ENCODE measurements at places on chromosomes 2 and 18.

DNA sequence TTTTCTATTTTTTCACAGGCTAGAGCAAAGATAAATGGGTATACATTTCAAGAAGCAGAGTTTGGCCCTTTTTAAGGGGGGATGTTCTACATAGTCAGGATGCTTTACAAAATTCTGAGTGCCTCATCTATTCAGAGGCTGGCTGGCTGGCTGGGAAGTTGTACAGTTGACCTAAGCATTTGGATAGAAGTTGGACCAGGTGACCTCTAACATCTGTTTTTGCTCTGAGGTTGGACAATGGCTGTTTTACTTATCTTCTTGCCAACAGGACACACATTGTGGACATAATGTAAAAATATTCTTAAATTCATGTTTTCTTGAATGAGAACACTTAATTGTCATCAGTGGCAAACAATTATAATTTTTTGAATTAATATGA, 205.4 kb downstream of the PTPRM start:
- no peak for DNase-seq
- no peaks in the 10 kb centered on the region for H3K27me3 ChIP-seq
- no peak overlapping the region for H3K4me3 ChIP-seq
- H3K27ac ChIP-seq: no peak overlapping the region
- H3K36me3 ChIP-seq: no peaks in the 10 kb centered on the region

DNA sequence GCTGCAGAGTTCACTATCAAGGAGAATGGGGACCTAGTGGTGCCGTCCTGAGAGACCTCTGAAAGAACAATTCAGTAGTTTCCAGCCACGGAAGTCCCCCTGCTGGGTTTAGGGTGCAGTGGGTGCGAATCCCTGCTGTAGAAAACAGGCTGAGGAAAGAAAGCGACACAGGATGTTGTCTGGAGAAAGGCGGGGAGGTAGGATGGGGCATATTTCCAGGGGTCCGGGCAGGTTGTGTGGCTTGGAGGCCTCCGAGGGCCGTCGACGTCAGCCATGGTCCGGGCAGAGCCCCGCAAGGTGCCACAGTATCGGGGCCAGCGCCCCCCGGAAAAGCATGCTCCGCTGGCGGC, 807 bp upstream of the CREB1 start:
- peak overlapping the region; percentile 71 for H3K27ac ChIP-seq
- peaks cover 18% of the 10 kb centered on the region for H3K4me1 ChIP-seq

DNA sequence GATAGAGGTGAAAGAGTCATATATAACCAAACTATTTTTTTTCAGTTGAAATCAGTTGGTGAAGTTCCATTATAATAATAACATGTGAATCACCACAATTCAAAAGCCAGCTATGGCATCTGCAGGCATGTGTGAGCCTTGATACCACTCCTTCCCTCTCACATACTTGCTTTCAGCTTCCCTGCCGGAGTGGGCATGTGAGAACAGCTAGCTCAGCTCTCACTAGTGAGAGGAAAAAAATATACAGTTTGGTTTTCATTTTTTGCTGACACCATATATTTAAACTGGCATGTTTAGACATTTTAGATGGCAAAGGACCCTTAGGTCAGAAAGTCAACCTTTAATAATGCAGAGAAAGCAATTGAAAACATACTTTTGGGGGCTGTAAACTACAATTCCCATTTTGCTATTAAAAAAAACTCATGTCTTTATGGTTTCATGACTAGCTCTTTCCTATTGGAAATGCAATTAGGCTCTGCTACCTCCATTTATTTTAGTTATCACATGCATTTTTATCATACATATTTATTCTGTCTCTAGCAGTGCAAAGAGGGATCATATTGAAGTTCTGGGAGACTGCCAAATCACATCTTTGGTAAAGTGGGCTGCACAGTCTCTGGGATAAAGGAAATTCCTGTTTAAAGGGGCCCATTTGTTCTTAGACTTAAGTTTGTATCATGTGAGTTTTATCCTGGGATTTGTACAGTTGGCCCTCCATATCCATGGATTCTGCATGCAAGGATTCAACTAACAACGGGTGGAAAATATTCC, 33.2 kb upstream of the SLC40A1 start:
- H3K27me3 ChIP-seq: no peaks in the 10 kb centered on the region
- H3K4me1 ChIP-seq: 0 out of 2 replicates have a peak, but pooled peaks cover 3% of the 10 kb centered on the region
- no peak overlapping the region for H3K4me3 ChIP-seq
- DNase-seq: no peak
- H3K36me3 ChIP-seq: no peaks in the 10 kb centered on the region
- H3K27ac ChIP-seq: no peak overlapping the region

DNA sequence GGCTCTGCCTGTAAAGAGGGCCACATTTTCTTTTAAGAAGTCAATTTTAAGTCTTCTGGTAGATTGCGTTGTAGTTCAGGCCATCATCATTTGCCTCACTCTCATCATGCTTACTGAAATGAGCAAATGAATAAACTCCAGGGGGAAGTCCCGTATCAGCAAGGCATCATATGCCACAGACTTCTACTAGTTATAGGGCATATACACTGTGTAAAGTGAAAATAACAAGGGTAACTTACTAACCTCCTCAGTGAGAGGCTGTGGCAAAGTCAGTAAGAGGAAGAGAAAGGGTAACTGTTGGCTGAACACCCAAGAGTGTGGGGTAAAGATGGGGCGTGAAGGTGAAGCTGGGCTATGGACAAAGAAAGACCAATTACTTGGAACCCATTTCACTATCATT, 456.2 kb downstream of the SPAG16 start:
- no peaks in the 10 kb centered on the region for H3K27me3 ChIP-seq
- no peaks in the 10 kb centered on the region for H3K4me1 ChIP-seq
- H3K4me3 ChIP-seq: no peak overlapping the region
- no peak overlapping the region for H3K27ac ChIP-seq
- DNase-seq: no peak
- H3K36me3 ChIP-seq: no peaks in the 10 kb centered on the region

GRCh38 chr2:67295851-67296250, 101.3 kb upstream of the ETAA1 start:
- no peak for DNase-seq
- H3K27ac ChIP-seq: no peak overlapping the region
- no peaks in the 10 kb centered on the region for H3K27me3 ChIP-seq
- no peak overlapping the region for H3K4me3 ChIP-seq

- H3K4me3 ChIP-seq: no peak overlapping the region
- H3K27me3 ChIP-seq: no peaks in the 10 kb centered on the region
- no peaks in the 10 kb centered on the region for H3K36me3 ChIP-seq
These were observed 63.4 kb upstream of the GPC1 start for GRCh38 chr2:240372101-240372500.

DNA sequence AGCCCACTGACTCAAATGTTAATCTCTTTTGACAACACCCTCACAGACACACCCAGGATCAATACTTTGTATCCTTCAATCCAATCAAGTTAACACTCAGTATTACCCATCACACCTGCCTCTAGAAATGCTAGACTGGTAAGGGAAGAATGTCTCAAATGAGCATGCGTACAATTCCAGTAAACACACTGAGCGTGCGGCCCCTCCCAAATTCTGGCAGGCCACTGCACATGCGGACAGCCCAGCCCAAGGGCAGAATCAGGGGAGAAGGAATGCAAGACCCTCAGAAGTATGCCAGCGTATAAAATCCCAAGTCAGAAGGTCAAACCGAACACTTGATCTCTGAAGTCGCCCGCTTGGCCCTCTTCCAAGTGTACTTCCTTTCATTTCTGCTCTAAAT, 7.6 kb upstream of the EMILIN2 start:
- DNase-seq: no peak
- H3K27me3 ChIP-seq: peaks cover 10% of the 10 kb centered on the region
- no peak overlapping the region for H3K4me3 ChIP-seq
- no peaks in the 10 kb centered on the region for H3K4me1 ChIP-seq
